ENCODE measurements at places on chromosomes 2 and 18. TPM values are rescaled to one million over a fixed set of nuclear protein-coding genes. Genes with fewer than 3 reads are reported as not detected.

Gene VSNL1
- total RNA-seq: 7.4 TPM

Gene LOXHD1
- total RNA-seq: not detected

Gene GPR45
- not detected for total RNA-seq

Gene IL18RAP
- total RNA-seq: 0.42 TPM

Gene PLA2R1
- 6.7 TPM for total RNA-seq

Gene CEP192
- total RNA-seq: 23.7 TPM

Gene TXNDC2
- not detected for total RNA-seq

Gene DSG4
- total RNA-seq: 0.16 TPM

Gene SMAD4
- 106 TPM for total RNA-seq

DNA sequence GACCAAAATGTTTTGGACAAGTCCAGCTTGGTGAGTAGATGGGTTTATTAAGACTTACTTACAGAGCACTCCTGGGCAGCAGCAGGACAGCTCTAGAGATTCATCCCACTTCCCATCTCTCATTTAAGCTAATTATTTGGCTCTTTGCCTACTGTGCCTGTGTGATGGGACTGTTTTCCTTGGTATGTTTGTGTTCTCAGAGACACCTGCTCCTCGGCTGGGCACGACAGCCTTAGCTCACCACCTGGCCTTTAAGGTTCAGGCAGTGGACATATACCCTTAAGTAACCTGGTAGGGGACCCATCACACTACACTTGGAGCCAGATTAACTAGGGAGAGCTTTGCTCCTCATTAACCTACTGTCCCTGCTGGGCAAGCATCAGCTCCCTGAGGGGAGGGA lies 41.7 kb upstream of the EFEMP1 start:
- H3K36me3 ChIP-seq: no peaks in the 10 kb centered on the region
- no peak overlapping the region for H3K27ac ChIP-seq
- no peaks in the 10 kb centered on the region for H3K27me3 ChIP-seq
- no peak for DNase-seq
- H3K4me1 ChIP-seq: no peaks in the 10 kb centered on the region

GRCh38 chr2:189614585-189614984 lies 34.0 kb upstream of the SLC40A1 start:
- H3K36me3 ChIP-seq: no peaks in the 10 kb centered on the region
- H3K27ac ChIP-seq: no peak overlapping the region
- no peaks in the 10 kb centered on the region for H3K4me1 ChIP-seq

DNA sequence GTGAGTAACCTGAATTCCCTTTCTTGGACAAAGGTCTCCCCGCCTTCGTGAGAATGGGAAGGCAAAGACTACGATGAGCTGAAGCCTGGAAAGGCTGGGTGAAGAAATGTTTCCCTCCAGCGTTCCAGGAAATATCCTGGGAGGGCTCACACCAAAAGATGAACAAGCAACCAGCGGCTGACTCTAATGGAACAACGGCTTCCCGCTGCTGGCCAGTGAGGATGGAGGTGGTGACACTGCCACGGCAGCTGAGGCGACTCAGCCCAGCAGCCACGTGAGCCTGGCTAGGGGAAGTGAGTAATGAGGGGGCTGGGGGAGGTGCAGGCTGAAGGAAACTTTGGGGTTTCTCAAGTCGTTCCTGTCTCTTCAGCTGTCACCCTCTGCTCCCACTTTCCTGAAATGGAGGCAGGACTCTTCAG lies 105.0 kb upstream of the SMAD7 start:
- no peak overlapping the region for H3K4me3 ChIP-seq
- DNase-seq: no peak
- peaks cover 3% of the 10 kb centered on the region for H3K4me1 ChIP-seq
- H3K36me3 ChIP-seq: no peaks in the 10 kb centered on the region
- no peaks in the 10 kb centered on the region for H3K27me3 ChIP-seq

- H3K36me3 ChIP-seq: no peaks in the 10 kb centered on the region
- no peak overlapping the region for H3K27ac ChIP-seq
- no peaks in the 10 kb centered on the region for H3K27me3 ChIP-seq
- no peak overlapping the region for H3K4me3 ChIP-seq
- no peaks in the 10 kb centered on the region for H3K4me1 ChIP-seq
These were observed 91.2 kb downstream of the NCKAP5 start for GRCh38 chr2:133476931-133477615.

GRCh38 chr2:88211003-88211808 lies 41.1 kb downstream of the THNSL2 start:
- DNase-seq: no peak

- no peak for DNase-seq
- H3K27me3 ChIP-seq: no peaks in the 10 kb centered on the region
- H3K36me3 ChIP-seq: no peaks in the 10 kb centered on the region
- no peaks in the 10 kb centered on the region for H3K4me1 ChIP-seq
These were observed 155.7 kb downstream of the CELF4 start for GRCh38 chr18:37409878-37410277.

- H3K27me3 ChIP-seq: no peaks in the 10 kb centered on the region
- H3K4me1 ChIP-seq: peaks cover 10% of the 10 kb centered on the region
- H3K4me3 ChIP-seq: no peak overlapping the region
- H3K36me3 ChIP-seq: no peaks in the 10 kb centered on the region
- H3K27ac ChIP-seq: no peak overlapping the region
- no peak for DNase-seq
These were observed 3.2 kb downstream of the YPEL5 start for GRCh38 chr2:30149976-30150375.

DNA sequence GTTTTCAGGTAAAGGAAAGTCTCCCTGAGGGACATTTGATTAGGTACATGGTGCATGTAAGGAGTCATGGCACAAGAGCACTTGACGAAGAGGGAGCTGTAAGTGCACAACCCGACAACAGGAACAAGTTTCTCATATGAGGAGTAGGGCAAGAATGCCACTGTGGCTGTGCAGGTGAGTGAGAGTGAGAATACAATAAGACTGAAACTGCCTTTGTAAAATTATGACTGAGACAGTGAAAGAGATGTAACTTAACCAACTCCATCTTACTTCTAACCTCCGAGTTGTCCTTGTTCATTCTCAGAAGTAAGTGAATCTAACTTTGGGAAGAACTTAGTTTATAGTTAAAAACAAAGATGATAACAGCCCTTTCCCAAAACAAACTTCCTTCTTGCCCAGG lies 1025.8 kb upstream of the CNTNAP5 start:
- no peaks in the 10 kb centered on the region for H3K36me3 ChIP-seq
- H3K27ac ChIP-seq: no peak overlapping the region

GRCh38 chr18:45447355-45448265 lies 167.7 kb upstream of the SLC14A2 start:
- no peaks in the 10 kb centered on the region for H3K4me1 ChIP-seq
- no peak for DNase-seq
- H3K27ac ChIP-seq: no peak overlapping the region
- no peak overlapping the region for H3K4me3 ChIP-seq
- no peaks in the 10 kb centered on the region for H3K27me3 ChIP-seq

DNA sequence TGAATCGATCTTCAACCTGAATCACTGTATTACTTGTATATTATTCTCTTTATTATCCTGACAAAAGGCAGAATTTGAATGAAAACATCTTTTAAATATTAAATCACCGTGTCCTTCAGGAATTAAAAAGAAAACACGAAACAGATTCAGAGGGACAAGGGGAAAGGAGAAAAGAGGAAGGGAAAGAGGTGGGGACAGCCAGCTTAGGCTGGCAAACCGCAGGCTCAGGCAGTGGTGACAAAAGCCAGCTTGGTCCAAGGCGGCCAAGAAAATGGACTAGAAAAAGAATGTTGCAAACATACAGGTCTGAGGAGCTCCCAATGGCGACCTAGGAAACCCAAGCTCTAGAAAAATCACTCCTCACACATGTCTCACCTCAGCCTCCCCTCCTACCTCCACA lies 6.8 kb downstream of the B4GALT6 start:
- H3K36me3 ChIP-seq: no peaks in the 10 kb centered on the region
- no peak overlapping the region for H3K4me3 ChIP-seq
- no peaks in the 10 kb centered on the region for H3K27me3 ChIP-seq
- H3K27ac ChIP-seq: no peak overlapping the region

- no peaks in the 10 kb centered on the region for H3K27me3 ChIP-seq
- H3K4me3 ChIP-seq: no peak overlapping the region
- no peak overlapping the region for H3K27ac ChIP-seq
- DNase-seq: peak; percentile 66
These were observed 230.9 kb upstream of the SLC14A2 start for GRCh38 chr18:45384137-45384961.

DNA sequence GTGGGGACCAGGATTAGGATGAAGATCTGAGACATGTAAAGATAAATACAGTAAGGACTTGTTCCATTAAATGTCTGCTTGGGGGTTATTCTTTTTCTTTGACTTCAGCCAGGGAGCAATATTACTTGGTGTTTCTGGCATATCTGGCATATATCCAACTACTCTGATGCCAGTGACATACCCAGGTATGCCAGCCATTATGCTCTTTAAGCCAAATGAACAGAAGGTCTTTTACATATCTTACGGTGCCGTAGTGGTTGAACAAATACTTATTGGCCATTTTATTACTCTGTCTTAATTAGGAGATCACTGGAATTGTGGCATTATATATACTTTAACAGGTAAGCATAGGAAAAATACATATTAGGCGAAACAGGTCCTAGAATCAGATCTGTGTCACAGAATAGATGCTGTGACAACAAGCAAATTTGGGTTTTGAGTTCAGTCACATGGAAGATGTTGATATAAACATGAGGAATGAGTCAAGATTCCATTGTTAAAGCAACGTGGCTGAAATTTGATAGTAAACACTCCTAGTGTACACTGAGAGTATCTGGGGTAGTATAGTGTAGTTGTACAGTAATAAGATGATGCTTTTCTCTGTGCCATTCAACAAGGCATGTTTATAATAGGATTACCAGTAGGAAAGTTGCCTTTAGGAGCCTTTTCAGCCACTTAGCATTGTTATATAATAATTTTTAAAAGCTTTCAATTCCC lies 62.6 kb downstream of the KCTD18 start:
- H3K4me3 ChIP-seq: no peak overlapping the region
- no peak for DNase-seq
- H3K27ac ChIP-seq: no peak overlapping the region
- no peaks in the 10 kb centered on the region for H3K36me3 ChIP-seq

- H3K27me3 ChIP-seq: no peaks in the 10 kb centered on the region
- no peaks in the 10 kb centered on the region for H3K4me1 ChIP-seq
- H3K4me3 ChIP-seq: no peak overlapping the region
These were observed 80.1 kb downstream of the XDH start for GRCh38 chr2:31334311-31335026.

DNA sequence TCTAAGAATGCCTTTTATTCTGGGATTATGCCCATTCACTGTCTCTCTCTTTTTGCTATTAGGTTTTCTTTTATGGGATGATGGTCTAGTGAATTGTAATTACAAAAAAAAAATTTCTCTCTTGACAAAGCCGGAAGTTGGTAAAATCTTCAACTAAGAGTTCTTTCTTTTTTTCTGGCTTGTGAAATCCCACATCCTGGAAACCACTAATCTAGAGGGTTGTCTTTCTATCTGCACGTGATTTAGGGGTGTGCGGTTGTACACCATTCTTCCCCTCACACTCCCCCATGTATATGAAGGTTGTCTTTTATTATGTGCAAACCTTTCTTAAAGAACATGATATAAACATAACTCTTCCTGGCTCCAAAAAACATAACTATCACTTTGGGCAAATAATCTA lies 52.0 kb downstream of the GATA6 start:
- H3K27ac ChIP-seq: no peak overlapping the region
- no peaks in the 10 kb centered on the region for H3K4me1 ChIP-seq

DNA sequence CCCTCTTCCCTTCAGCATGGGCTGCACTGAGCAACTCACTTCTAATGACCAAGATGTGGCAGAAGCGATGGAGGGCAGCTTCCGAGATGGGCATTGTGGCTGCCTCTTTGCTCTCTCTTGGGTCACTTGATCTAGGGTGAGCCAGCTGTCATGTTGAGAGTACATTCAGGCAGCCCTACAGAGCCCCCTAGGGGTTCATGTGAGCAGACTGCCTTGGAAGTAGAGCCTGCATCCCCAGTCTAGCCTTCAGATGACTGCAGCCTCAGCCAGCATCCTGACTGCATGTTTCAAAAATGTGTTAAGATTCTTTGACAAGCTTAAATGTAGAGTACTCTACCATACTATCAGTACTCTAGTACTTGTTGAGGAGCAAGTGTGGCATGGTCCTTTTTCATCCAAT lies 143.9 kb downstream of the NCK2 start:
- H3K4me1 ChIP-seq: no peaks in the 10 kb centered on the region
- no peaks in the 10 kb centered on the region for H3K27me3 ChIP-seq
- DNase-seq: no peak
- H3K36me3 ChIP-seq: no peaks in the 10 kb centered on the region

DNA sequence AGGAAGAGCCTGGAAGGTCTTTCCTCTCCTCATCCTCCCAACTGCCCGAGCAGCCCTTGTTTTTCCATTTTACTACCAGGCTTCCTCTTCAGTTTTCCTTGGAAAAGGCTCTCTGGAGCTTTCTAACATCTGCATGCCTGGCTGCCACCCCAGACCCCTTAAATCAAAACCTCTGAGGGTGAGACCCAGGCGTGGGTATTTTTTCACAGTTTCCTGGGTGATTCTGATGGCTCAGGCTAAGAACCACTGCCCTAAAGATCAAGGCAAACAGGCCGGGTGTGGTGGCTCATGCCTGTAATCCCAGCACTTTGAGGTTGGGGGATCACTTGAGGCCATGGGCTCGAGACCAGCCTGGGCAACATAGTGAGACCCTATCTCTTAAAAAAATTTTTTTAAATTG lies 35.4 kb downstream of the EMILIN2 start:
- no peak for DNase-seq
- no peak overlapping the region for H3K27ac ChIP-seq
- no peak overlapping the region for H3K4me3 ChIP-seq
- no peaks in the 10 kb centered on the region for H3K27me3 ChIP-seq

GRCh38 chr2:46187112-46187618 lies 110.0 kb upstream of the EPAS1 start:
- H3K4me1 ChIP-seq: no peaks in the 10 kb centered on the region
- H3K27me3 ChIP-seq: no peaks in the 10 kb centered on the region
- H3K27ac ChIP-seq: peak overlapping the region; percentile 83
- peak; percentile 47 for DNase-seq
- H3K36me3 ChIP-seq: no peaks in the 10 kb centered on the region
- no peak overlapping the region for H3K4me3 ChIP-seq

GRCh38 chr2:235937087-235937486 lies 231.1 kb downstream of the GBX2 start:
- no peak for DNase-seq
- H3K36me3 ChIP-seq: no peaks in the 10 kb centered on the region
- H3K4me3 ChIP-seq: no peak overlapping the region
- no peak overlapping the region for H3K27ac ChIP-seq

GRCh38 chr2:233416199-233416598 lies 61.9 kb downstream of the DGKD start:
- H3K27ac ChIP-seq: peak overlapping the region; percentile 64
- DNase-seq: no peak
- no peak overlapping the region for H3K4me3 ChIP-seq
- H3K27me3 ChIP-seq: no peaks in the 10 kb centered on the region
- peaks cover 34% of the 10 kb centered on the region for H3K4me1 ChIP-seq

- H3K27ac ChIP-seq: no peak overlapping the region
- no peaks in the 10 kb centered on the region for H3K4me1 ChIP-seq
- no peaks in the 10 kb centered on the region for H3K36me3 ChIP-seq
- no peak overlapping the region for H3K4me3 ChIP-seq
These were observed 1601.1 kb downstream of the LRP1B start for GRCh38 chr2:140529706-140530105.

All from colonic mucosa (tissue), 4 donors.